ENCODE measurements at places on chromosomes 2 and 18.
A peak's percentile ranks its signal among the peaks of the same experiment; 100 is the strongest.

DNA sequence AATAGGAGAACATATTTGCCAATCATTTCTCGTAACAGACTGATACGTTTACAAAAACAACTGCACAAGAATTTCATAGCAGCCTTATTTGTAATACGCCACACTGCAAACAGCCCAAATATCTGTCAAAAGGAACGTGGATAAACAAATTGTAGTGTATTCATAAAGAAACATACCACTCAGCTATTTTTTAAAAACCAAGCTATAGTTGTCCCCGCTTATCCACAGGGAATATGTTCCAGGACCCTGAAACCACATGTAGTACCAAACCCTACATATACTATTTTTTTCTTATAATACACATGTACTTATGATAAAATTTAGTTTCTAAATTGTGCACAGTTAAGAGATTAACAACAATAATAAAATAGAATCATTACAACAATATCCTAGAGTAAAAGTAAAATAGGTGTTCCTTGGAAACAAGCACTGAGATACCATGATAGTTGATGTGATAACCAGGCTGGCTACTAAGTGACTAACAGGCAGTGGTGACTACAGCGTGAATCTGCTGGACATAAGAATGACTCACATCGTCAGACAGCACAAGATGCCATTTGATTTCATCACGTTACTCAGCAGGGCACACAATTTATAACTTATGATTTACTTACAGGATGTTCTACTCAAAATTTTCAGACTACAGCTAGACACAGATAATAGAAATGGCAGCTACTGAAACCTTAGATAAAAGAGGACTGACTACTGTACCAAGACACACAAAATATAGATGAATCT is 367.4 kb downstream of the NCKAP5 start:
- no peak for DNase-seq

DNA sequence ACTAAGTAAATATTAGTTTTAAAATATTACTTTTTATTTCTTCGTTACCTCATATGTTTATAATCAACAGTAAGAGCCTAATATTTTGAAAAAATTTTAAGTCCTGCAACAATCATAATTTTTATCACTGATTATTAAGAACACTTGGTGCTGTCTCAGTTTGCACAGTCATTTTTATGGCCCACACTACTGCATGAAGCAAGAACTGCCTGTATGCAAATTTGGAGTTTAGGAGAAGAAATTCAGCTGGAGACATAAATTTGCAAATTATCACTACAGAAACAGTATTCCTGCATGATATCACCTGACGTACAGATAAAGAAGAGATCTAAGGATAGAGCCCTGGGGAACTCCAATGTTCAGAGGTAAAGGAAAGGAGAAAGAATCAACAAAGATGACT is 144.1 kb upstream of the RBBP8 start:
- no peak for DNase-seq

- DNase-seq, result peak; percentile 55
Observed at GRCh38 chr18:22346953-22347605, 70.6 kb downstream of the CTAGE1 start.

- no peak for DNase-seq
Observed at GRCh38 chr2:196143730-196144131, 27.6 kb downstream of the STK17B start.

- DNase-seq, result no peak
Observed at GRCh38 chr18:37937287-37937686, 371.7 kb upstream of the CELF4 start.

DNA sequence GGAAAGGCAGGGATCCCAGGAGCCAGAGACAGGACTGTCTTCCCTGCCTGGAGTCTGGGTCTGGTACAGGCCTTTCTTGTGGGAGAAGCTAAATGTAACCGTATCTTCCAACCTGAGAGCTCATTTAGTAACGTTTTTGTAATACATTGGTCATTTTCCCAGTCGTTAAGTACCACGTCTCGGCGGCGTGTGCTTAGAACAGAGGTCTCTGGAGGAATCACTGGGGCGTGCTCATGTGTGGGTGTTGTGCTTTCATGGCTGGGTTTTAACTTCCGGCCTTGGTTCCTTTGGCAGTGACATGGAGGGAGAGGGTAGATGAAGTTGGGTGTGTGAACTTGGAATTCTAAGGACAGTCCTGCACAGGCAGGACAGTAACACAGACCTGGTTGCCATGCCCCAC is 79.7 kb downstream of the NCK2 start:
- no peak for DNase-seq

GRCh38 chr2:223832241-223832903 is 5.0 kb downstream of the AP1S3 start:
- no peak for DNase-seq

GRCh38 chr2:11305958-11306357 is 38.5 kb downstream of the ROCK2 start:
- DNase-seq, result no peak

DNA sequence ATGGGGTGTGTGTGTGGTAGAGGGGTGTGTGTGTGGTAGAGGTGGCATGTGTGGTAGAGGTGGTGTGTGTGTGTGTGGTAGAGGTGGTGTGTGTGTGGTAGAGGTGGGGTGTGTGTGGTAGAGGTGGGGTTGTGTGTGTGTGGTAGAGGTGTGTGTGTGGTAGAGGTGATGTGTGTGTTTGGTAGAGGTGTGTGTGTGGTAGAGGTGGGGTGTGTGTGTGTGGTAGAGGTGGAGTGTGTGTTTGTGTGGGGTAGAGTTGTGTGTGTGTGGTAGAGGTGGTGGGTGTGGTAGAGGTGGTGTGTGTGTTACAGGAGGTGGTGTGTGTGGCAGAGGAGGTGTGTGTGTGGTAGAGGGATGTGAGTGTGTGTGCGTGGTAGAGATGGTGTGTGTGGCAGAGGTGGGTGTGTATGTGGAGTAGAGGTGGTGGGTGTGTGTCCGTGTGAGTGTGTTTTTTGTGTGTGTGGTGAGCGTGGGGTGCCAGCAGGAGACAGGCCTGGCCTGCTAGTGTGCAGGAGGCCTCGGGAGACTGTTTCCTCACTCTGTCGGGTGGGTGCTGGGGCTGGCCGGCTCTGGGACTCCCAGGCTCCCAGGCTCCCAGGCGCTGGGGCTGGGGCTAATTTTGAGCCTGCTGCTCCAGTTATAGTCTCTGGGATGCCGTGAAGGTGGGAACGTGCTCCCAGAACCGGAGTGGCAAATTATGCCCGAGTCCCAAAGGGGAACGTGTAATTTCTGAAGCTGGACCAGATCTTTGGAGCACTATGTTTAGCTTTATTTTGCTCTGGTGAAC is 165.2 kb downstream of the DYSF start:
- no peak for DNase-seq

DNA sequence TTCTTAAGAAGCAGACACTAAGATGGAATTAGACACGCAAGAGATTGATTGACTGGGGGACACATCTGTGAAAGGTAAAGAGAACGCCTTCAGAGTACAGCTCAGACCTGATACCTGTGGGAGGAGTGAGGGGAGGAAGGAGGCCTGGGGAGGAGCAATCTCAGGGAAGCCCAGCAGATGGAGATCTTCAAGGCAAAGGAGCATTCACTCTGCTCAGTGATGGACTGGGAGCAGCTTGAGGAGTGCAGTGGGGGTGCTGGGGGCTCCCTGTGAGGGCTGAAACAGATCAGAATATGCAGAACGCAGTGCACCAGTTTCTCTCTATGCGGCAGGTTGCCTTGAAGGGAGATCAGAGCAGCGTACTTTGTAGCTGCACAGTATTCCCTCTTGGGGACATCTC is 103.7 kb upstream of the ATP8B1 start:
- no peak for DNase-seq

DNA sequence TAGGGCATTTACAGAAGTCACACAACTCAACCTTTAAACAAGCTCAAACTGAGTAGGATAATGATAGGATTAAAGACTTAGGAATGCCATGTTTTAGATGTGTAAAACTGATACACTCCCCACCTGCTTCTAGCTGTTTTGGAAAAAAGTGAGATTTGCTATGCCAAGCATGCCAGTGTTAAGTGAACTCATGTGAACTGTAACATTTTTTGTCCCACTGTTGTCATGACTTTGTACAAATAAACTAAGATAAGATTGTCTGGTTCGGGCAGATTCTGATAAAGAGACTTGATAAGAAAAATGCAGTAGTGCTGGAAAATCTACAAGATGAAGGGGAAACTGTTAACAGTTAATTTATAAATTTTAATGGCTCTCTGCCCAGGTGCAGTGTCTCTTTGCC is 66.5 kb downstream of the GLS start:
- DNase-seq, result no peak

GRCh38 chr2:44169155-44169898 is 652 bp downstream of the PPM1B start:
- peak; percentile 36 for DNase-seq

DNA sequence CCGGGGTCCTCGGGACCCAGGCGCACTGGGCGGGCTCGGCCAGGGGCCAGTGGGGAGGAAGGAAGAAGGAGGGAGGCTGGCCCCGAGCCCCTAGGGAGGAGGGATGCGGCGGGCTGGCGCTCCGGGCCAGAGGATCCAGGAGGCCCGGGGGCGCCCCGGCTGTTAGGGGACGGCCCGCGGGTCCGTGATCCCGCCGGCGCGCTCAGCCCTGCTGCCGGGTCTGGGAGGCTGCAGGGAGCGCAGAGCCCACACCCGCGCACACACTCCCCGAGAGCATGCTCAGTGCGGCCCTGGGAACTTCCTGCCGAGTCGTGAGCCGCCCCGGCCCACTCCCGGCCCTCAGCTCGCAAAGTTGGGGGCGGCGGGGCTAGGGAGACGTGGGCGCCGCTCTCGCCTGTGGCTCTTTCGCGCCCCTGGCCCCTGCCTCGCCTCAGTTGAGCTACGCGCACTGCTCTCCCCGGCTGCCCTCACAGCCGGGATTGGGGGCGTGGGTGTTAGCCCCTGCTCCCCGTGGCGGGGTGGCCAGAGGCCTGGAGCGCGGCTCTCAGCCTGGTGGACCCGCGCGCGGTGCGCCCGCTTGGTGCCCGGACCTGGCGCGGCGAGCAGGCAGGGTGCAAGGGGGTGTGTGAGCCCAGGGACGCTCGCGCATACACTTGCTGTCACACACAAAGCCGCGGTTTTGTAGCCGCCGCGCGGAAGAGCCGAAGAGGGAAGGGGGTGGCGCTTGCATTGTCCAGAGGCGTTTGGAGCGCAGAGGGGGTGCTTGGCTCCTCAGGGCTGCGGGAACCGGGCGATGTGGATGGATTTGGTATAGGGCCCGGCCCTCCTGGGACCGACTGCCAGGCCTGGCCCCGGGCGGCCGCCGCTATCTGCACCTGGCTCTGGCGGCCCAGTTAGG is 132.9 kb upstream of the MGAT5 start:
- DNase-seq, result peak; percentile 36

GRCh38 chr18:13320891-13321425 is 102.4 kb downstream of the LDLRAD4 start:
- DNase-seq, result no peak

DNA sequence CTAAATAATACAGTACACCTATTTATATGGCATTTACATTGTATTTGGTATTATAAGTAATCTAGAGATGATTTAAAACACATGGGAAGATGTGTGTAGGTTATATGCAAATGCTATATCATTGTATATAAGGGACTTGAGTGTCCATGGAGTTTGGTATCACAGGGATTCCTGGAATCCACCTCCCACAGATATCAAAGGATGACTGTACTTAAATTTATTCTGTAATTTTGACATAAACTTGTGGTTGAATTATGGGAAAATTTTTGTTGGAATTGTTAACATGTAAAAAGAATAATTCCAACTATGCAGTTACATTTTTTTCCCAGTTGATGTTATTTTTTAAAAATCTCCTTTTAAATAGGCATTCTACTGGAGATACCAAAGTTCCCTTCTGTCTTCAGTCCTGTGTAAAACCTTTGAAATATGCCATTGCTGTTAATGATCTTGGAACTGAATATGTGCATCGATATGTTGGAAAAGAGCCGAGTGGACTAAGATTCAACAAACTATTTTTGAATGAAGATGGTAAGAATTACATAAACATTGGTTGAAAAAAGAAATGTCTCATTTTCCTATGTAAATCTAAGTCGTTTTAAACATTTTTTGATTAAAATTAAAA is 24.1 kb downstream of the GLS start:
- DNase-seq, result no peak

DNA sequence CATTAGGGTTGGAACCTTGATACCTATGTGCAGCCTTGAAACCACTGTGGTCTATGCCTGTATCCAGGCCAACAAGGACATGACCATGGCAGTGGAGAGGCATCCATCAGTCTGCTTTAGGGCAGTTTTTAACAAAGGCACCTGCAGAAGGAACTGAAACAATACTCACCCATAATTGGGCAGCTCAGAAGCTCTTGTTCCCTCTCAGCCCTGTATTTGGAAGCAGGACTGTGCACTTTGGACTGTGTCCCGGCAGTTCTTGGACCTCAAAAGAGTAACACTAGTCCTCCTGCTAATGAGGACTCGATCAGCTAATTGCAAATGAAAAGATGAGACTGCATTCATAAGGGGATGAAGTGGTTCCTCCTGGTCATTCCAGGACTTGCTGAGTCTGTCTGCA is 500.2 kb upstream of the TNP1 start:
- no peak for DNase-seq

DNA sequence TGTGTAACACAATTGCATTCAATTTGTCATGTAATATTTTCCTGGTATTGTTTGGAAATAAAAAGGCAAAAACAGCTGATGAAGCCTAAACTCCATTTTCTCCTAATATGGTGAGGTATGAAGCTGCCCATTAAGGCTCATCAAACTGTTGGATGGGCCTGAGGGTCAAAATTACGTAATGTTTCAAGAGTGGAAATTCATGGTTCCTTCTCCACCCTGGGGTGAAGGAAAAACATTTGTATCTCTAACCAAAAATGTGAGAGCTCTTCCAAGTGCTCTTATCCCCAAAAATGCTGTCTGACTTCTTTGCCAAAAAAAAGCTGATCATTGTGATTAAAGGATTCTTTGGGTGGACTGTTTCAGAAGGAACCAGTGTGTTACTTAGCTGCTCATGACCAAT is 91.8 kb downstream of the ARHGAP28 start:
- no peak for DNase-seq

GRCh38 chr18:25314151-25314837 is 37.7 kb downstream of the ZNF521 start:
- DNase-seq, result no peak

DNA sequence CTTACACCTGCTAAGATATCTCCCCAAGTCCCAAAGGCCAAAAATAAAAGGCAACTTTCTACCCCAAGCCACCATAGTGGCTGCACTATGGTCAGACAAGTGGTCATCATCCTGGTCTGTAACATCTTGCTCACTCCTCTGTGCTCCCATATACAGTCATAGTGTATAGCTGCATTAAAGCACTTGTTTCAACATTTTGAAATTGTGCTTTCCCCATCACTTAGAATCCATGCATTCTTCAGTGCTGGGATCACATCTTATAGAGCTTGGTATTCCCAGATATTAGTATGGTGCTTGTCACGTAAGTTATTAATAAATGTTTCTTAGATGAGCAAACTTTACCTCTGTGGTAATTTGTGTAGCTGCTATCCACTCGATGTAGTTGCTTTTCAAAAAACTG is 40.4 kb upstream of the CDC42EP3 start:
- DNase-seq, result no peak
